ENCODE measurements at places on chromosomes 2 and 18. TPM values are rescaled to one million over a fixed set of nuclear protein-coding genes. Genes with fewer than 3 reads are reported as not detected.

The FER1L5 gene
- total RNA-seq: 0.07 TPM

The ARL4C gene
- total RNA-seq: 123 TPM

The LRRC30 gene
- not detected for total RNA-seq

The ZNG1B gene
- 29.1 TPM for total RNA-seq

The CENPA gene
- 24.4 TPM for total RNA-seq

The CCDC74B gene
- total RNA-seq: 5.6 TPM

The MYCN gene
- total RNA-seq: 0.51 TPM

DNA sequence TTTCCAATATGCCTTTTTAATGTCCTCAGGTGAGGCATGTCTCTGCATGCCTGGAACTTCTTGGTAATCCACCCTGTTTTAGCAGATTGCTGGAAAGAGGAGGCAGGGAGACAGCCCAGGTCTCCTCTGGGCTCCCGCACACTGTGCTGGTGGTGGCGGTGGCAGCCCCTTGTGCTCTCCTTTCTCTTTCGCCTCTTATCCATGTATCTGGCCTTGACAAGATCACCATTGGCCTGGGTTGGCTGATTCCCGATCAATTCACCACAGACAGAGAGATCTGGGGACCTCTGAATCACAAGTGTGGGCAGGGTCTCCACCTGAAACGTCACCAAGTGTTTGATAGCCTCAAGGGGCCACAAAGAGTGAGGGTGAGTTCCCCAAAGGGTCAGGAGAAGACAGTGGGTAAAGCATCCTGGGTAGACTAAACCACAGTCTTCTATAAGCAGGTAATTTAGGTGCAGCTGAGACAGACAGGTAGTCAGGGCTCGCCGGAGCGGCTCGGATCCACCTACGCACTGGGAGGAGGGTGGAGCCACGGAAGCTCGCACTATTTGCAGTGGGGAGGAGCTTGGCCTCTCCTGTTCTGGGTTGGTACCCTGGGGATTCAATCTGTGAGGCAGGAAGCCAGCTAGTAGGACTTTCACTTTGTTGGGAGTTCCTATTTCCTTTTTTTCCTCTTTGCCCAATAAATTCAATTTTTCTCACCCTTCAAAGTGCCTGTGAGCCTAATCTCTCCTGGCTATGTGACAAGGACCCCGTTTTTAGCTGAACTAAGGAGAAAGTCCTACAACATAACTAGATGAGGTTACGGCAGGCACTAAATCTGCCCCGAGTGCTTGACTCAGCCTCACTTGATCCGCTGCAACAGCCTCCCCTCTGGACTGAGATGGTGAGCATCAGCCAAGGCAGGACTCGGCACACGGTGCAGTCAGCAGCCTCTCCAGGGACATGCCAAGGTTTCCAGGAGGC is 57.6 kb downstream of the SLC4A3 start:
- DNase-seq: peak; percentile 49

DNA sequence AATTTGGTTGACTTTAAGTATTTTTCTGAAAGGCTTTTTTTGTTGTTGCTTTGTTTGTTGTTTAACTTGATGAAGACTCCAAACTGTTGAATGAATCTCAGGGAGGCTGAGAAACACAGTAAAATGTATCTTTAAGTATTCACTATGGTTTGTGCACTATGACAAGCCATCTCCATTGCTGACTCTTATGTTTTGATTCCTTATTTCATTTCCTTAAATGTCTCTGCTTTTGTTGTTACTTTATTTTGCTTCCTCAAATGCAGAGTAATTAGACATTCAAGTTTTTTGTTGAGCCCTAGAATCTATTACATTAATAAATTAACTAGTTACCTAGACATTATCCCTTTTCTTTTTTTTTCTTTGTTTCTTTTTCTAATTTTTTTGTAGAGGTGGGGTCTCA is 46.3 kb upstream of the SLC39A10 start:
- DNase-seq: no peak

- no peak for DNase-seq
Measured at GRCh38 chr2:108446703-108447102, 2.3 kb upstream of the GCC2 start.

GRCh38 chr18:7856733-7857132 is 289.6 kb downstream of the PTPRM start:
- no peak for DNase-seq

GRCh38 chr2:206800506-206801417 is 35.4 kb downstream of the FASTKD2 start:
- peak; percentile 29 for DNase-seq

- no peak for DNase-seq
Measured at GRCh38 chr18:79857082-79857671, 59.4 kb downstream of the KCNG2 start.

DNA sequence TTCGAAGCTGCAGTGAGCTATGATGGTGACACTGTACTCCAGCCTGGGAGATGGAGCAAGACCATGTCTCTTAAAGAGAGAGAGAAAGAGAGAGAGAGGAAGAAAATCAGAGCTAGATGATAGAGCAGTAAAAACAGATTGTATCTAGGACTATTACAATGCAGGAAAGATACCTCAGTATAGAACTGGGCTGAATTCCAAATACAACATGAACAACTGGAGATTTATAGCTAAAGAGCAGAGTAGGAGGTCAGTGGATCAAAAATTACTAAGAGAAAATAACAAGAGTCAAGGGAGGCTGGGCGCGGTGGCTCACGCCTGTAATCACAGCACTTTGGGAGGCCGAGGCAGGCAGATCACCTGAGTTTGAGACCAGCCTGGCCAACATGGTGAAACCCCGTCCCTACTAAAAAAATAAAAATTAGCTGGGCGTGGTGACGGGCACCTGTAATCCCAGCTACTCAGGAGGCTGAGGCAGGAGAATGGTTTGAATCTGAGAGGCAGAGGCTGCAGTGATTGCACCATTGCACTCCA is 100.7 kb upstream of the MSH6 start:
- no peak for DNase-seq

DNA sequence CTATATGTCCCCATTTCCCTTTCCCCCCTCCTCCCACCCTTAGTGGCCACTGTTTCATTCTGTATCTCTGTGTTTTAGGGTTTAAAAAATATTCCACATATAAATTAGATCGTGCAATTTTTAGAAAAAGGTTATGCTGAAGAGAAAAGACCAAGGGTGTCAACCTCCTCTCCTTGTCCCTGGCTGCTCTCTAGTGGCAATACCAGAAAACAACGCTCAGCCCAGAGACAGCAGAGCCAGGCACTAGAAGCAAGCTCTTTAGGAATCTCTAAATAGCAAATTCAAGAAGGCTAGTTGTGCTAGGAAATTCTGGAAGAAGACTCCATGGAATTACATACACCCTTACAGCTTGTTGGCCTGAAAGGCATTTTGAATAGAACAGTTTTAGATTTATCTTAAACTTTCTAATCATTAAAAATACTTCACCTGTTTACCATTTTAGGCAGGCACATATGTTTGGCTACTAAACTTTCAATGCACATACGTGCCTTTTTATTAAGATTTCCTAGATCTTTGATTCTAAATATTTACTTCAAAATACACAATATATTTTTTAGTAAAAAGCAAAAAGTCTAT is 35.1 kb upstream of the RASGRP3 start:
- no peak for DNase-seq

- DNase-seq: no peak
Measured at GRCh38 chr18:44521668-44522022, 159.0 kb upstream of the SETBP1 start.

DNA sequence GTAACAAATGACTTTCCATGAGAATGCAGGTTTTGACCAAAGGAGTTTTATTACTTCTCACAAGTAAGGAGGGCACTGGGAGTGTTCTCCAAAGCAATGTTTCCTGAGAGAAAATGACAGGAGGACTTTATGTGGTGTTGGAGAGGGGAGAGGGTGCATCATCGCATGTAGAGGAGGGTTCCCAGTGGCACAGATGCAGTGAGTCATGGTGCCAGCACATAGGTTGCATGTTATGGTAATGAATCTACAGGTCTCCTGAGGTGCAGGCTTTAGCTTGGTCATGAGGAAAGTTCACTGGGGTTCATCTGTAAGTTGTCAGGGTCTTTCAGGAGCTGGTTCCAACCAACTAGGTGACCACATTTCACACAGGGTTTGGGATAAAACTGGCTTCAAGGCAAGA is 30.4 kb downstream of the NAT8 start:
- DNase-seq: no peak

DNA sequence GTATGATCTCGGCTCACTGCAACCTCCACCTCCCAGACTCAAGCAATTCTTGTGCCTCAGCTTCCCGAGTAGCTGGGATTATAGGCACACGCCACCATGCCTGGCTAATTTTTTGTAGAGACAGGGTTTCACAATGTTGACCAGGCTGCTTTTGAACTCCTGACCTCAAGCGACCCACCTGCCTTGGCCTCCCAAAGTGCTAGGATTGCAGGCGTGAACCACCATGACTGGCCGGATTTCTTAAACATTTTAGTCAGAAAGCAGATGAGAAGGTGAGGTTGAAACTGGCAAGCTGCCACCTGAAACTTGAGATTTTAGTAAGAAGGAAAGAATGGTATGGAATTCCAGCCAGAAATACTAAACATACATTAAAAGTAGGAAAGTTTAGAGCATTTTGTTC is 31.9 kb downstream of the KLHL23 start:
- DNase-seq: no peak

DNA sequence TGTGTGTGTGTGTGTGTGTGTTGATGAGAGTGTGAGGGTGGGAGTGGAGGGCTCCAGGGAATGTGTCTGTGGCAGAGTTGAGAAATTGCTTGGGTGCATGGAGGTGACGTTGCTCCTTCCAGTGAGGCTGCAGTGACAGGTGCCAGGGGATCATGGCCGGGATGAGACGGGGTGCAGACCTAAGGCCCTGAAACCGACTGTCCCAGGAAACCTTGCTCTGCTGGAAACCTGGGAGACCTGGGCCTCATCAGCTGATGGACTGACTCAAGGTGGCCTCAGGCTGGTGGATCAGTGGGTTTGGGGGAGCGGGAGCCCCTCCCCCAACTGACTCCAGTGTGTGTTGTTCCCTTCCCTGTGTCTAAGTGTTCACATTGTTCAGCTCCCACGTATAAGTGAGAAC is 56.6 kb downstream of the INHBB start:
- DNase-seq: no peak

DNA sequence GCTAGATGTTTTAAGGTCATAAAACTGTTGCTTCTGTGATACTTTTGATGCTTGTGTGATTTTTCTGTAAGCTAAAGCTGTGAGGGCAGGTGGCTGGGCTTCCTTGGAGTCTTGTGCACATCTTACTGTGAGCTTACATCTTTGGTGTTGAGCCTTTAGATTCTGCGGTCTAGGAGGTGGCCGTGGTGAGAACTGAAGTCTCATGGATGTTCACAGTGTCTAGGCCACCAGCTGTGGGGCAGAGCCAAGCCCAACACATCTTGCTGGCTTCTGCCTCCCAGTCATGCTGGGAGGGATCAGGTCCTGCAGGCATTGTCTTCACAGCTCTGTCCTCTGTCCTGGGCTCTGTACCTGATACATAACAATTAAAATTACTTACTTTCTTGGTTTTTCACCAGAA is 219.7 kb upstream of the HS6ST1 start:
- no peak for DNase-seq

GRCh38 chr18:36187193-36187825 is at the start of gene MOCOS:
Gene MOCOS, plus strand, starts transcription at chr18:36187497. Its CDS starts 43 bp downstream, at chr18:36187540.
- DNase-seq: no peak

DNA sequence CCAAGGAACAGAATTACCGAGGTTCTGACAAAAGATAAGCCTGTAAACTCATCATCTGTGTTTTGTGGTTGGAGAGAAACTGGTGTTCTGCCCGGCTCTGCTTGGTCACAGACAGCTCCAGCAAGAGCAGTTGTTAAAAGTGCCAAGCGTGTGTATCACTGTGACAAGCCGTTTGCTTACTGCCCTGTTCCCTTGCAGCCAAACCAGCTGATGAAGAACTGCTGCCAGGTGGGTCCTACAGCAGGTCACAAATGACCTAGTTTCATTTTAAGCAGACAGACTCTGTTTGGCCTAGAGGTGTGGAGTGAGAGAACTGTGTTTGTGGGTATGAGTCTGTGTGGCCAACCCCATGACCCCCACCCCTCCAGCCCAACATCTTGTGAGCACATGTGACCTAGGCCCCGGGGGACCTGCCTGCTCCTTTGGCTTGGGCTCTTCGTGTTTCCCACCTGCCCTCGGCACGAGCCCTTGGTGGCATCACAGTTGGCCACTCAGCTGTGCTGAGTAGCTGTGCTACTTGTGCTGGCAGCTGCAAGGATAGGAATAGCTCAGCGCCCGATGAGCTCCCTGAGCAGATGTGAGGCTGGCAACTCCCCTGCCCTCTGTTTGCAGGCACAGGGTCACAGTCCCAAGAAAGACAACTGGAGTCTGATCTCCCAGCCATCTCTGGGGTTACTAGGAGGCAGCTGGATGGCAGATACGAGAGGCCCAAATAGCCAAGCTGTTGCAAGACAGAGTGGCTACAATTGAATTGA is 9.7 kb downstream of the OXER1 start:
- DNase-seq: no peak

DNA sequence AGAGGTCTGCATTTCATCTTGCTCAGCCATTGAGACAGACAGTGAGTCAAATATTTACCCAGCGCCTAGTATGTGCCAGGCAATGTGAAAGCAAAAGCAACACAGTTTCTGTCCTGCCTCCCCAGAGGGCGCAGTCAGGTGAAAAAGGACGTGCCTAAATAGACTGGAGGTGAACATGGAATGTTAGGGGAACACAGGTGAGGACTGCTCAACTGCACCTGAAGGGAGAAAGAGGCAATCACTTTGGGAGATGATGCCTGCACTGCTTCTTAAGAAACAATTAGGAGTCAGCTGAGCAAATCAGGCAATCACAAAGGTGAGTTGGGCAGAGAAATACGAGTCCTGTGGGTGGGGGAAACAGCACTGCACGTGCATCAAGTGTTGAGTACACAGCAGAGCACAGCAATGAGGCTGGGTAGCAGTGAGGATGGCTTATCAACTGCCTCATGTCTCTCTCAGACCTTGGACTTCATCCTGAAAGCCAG is 218.3 kb upstream of the SMAD7 start:
- no peak for DNase-seq

GRCh38 chr2:10469955-10470608 is 22.0 kb upstream of the ODC1 start:
- DNase-seq: no peak

- peak; percentile 66 for DNase-seq
Measured at GRCh38 chr2:238287737-238288649, at the start of gene PER2. Gene PER2, minus strand, starts transcription at chr2:238288610. Its CDS starts 10,674 bp downstream, at chr2:238277936.

- no peak for DNase-seq
Measured at GRCh38 chr2:19845323-19845920, 56.4 kb downstream of the TTC32 start.

DNA sequence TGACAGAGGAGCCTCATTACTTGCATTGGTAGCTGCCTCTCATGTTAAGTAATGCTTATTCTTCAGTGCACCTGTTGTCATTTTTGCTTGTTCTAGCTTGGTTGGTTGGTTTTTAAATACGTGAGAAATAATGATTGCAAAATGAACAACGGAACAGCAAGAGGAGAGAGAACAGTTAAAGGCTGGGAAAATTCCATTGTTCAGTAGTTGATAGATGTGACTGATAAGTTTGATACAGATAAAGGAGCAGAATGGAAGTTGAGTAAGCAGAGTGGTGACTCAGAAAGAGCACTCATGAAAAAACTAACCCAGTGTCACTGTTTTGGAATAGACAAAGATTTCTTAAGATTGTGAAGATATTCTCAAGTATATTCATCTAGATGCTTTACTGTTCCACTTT is 50.5 kb downstream of the MTA3 start:
- peak; percentile 18 for DNase-seq

GRCh38 chr2:217795706-217796465 is 206.9 kb downstream of the TNS1 start:
- DNase-seq: no peak
